ENCODE measurements at places on chromosomes 5 and 9. TPM values are rescaled to one million over a fixed set of nuclear protein-coding genes. Genes with fewer than 3 reads are reported as not detected.

The DPP7 gene
- 202 TPM for polyA plus RNA-seq

The COL23A1 gene
- 28.9 TPM for polyA plus RNA-seq

The CAMK4 gene
- 1.7 TPM for polyA plus RNA-seq

The SLC6A3 gene
- polyA plus RNA-seq, result not detected

The LCP2 gene
- polyA plus RNA-seq, result not detected

The PCDHB4 gene
- 0.75 TPM for polyA plus RNA-seq

The GNE gene
- 3.6 TPM for polyA plus RNA-seq

The ELOVL7 gene
- 1.6 TPM for polyA plus RNA-seq

The C9orf43 gene
- polyA plus RNA-seq, result not detected

The LCN15 gene
- 0.17 TPM for polyA plus RNA-seq

The VCAN gene
- 273 TPM for polyA plus RNA-seq

The REXO4 gene
- polyA plus RNA-seq, result 27.1 TPM

The SLC25A48 gene
- polyA plus RNA-seq, result not detected

The RASGEF1C gene
- polyA plus RNA-seq, result 1.8 TPM

The TYRP1 gene
- 0.59 TPM for polyA plus RNA-seq

The DMGDH gene
- polyA plus RNA-seq, result not detected

The RFESD gene
- polyA plus RNA-seq, result 3.9 TPM

The IFNE gene
- polyA plus RNA-seq, result not detected

The LRRC14B gene
- polyA plus RNA-seq, result 1.5 TPM

The GRM6 gene
- polyA plus RNA-seq, result not detected

The PCDHGA11 gene
- 0.64 TPM for polyA plus RNA-seq

The PIP5K1B gene
- polyA plus RNA-seq, result 2.0 TPM

The CATSPER3 gene
- 1.6 TPM for polyA plus RNA-seq

The HSPA4 gene
- polyA plus RNA-seq, result 75.1 TPM

The TEX48 gene
- polyA plus RNA-seq, result not detected

The CD180 gene
- polyA plus RNA-seq, result not detected

The LCN1 gene
- 0.37 TPM for polyA plus RNA-seq

The PTTG1 gene
- polyA plus RNA-seq, result 69.8 TPM

The ZNF366 gene
- polyA plus RNA-seq, result not detected

The GALNT12 gene
- polyA plus RNA-seq, result 12.5 TPM

The FLT4 gene
- 3.9 TPM for polyA plus RNA-seq

The SLC2A6 gene
- 8.6 TPM for polyA plus RNA-seq
